ENCODE measurements at places on chromosomes 4 and X.

DNA sequence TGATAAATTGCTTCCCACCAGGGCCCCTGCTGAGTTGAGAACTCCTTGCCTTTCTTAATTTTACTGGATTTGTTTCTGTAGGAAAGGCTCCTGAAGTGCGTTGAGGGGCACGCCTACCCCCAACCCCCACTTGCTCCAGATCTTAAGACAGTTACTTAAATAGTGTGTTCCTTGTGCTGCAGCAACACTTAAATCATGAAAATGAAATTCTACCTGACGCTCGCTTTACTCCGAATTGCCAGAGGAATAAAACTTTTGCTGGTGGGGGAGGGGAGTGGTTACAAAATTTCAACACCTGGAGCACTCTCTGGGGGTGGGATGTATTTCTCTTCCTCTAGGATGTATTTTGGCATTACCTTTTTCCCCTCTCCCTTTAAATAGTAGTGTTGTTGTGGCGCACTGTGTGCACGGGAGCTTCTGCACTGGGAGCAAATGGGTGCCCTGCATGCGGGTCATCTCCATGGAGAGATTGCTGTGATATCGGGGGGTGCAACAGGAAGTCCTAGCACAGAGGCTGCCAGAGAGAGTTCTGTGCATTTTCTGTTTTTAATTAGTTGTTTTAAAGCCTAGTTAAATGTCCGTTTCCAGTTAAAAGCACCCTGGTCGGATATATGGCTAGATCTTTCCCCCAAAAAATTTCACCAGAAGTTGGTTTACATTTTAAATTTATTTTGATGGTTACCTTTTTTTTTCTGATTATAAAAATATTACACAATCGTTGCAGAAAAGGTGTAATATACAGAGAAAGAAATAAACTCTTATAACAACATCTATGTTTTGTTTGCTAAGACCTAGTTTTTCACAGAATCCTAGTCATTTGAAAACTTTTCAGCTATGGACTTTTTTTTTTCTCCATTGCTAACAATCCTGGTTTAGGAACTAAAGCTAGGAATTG lies 207.7 kb downstream of the SOWAHB start:
- no peak for DNase-seq

DNA sequence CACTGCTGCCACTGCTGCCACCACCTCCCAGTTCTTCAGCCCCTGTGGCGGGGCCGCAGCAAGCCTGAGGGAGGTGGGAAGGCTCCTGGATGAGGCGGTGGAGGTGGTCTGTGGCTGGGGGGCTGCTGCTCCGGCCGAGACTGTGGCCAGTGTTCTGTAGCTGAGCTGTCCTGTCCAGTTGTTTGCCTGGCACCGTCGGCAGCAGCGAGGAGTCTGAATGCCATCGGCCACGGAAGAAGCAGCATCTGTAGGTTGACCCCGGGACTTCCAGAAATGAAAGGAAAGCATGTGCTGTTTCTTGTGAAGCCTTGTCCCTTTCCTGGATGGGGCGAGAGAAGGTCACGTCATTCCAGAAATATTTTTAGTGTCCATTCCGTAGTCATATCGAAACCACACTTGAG lies 3.3 kb downstream of the C4orf54 start:
- DNase-seq, result no peak

DNA sequence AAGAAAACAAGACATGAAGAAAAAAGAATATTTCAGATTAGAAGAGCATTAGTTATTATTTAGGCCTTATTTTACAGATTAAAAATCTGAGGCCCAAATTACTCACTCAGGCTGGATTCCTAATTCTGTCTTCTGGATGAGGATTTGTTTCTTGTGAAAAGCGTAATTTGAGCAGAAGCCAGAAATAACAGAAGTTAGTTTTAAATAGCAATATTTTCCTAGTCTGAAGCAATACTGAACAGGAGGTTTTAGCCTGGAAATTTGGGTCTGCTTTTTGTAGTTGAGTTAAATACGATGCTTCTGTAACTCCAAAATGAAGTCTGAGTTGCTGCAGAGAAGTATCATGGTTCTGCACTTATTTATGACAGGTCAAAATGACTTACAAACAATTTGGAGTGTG lies 124.9 kb downstream of the RTL3 start:
- DNase-seq, result no peak

- no peak for DNase-seq
These were observed 13.6 kb downstream of the SMIM10L2A start for GRCh38 chrX:135435139-135435922.

DNA sequence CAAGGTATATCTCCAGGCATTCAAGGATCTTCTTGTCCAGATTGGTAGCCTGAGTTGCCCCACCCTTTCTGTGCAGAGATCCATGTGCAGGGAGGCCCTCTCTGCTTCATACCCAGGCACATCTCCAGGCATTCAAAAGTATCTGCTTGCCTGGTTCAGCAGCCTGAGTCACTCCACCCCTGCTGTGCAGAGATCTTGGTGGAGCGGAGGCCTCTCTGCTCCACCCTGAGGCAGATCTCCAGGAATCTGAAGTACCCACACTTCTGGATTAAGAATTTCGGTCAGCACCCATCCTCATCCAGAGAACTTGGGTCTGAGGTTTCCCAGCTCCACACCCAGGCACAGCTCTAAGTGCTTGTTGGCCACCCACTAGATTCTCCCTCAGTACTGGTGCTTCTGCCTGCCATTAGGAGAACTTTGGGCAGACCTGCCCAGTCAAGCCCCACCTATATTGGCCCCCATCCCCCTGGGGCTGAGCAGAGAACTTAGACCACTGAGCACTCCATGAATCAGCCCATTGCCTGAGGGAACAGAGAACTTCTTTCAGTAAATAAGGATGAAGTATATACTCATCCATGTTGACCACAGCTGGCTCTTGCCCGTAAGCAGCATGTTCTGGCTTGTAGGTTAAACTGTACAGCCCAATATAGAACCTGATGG lies 199.5 kb upstream of the ZCCHC13 start:
- DNase-seq, result no peak

DNA sequence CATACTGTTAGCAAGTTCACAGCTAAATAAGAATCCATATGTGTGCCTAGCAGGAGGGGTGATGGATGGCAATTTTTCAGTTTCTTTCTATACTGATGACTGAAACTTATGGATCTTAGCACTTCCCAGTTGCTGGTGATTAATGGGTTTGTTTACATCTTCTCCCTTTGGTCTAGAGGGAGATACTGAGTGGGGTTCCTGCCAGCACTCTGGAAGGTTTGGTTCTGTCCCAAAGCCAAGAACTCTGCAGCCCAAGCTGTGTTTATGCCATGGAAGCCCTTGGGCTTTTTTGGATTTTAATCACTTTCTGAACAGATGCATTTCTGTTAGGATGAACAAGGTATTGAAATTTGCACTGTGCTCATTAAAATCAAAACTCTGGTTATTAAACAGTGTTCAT lies 43.5 kb downstream of the DDIT4L start:
- DNase-seq, result no peak

- no peak for DNase-seq
These were observed 47.5 kb downstream of the NKX6-1 start for GRCh38 chr4:84451546-84451945.

GRCh38 chr4:185559915-185560281 lies 24.6 kb upstream of the PDLIM3 start:
- no peak for DNase-seq

DNA sequence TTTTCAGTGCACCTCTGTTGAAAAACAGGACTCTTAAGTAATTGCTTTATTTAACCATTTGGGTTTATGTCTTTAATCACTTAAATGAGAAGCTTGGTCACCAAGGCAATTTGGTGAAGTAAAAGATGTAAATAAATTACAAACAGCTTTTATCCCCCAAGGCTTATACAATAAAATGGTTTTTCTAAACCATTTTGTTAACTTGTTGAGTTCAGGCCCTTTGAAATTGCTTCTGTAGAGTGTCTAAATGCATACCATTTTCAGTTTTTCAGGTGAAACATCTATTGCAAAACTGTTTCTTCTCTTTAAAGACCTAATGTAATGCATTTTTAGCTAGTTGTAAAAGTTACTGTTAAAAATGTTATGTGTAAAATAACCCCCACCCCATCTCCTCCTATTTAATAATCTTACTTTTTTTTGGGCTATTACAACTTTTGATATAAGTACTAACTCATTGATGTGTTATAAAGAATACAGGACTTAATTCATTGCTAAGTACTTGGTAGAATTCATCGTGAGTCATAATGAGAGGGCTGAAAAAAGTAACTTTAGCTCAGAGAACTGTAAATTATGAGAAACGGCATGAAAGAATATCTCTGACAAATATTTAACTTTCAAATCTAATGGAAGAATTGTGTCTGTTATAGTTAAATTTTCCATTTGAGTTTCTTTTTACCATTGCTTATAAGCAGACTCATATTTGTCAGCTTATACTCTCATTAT lies 4.5 kb downstream of the RAPGEF2 start:
- peak; percentile 26 for DNase-seq

DNA sequence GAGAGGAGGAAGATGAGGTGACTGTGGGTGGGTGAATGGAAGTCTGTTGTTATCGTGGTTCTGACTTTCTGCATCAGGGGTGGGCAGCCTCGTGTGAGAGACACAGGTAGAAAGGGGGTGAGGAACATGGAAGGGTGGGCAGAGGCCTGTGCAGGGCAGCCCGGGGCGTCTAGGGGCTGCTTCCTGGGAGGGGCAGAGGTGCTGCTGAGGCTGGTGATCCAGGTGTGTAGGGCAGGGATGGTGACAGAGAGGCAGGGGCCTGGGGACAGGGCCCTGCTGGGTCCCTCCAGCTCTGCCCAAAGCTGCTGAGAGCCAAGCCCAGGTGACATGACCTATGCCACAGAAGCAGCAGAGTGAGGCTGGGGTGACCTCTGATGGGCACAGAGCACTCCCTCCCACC lies 89.7 kb upstream of the C4orf50 start:
- no peak for DNase-seq

DNA sequence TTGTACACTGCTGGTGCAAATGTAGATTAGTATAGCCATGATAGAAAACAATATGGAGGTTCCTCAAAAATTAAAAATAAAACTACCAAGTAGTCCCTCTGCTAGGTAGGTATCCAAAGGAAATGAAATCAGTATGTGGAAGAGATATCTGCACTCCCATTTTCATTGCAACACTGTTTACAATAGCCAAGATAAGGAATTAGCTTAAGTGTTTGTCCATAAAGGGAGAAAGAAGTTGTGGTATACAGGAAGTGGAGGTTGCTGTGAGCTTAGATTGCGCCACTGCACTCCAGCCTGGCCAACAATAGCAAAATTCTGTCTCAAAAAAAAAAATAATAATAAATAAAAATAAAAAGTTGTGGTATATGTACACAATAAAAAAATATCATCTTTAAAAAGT lies 325.0 kb upstream of the EMCN start:
- no peak for DNase-seq

DNA sequence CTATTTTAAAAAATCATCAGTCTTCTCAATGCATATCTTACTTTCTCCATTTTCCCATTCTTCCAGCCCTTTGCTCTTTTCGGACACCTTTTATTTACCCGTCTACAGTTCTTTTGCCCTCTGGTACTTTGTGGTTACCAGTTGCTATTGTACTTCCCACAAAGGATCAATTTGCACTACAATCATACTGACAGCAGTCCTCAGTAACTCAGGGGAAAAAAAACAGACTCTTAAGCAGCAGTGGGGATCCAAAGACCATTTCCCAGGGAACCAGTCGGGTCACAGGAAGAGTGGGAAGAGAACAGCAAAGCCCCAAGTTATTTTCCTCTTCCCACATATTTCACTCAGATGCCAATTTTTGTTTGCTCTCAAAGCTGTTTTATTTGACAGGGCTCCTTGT lies 23.1 kb downstream of the DMD start:
- DNase-seq, result no peak

- DNase-seq, result no peak
These were observed 1.2 kb downstream of the DRP2 start for GRCh38 chrX:101220662-101221260.

DNA sequence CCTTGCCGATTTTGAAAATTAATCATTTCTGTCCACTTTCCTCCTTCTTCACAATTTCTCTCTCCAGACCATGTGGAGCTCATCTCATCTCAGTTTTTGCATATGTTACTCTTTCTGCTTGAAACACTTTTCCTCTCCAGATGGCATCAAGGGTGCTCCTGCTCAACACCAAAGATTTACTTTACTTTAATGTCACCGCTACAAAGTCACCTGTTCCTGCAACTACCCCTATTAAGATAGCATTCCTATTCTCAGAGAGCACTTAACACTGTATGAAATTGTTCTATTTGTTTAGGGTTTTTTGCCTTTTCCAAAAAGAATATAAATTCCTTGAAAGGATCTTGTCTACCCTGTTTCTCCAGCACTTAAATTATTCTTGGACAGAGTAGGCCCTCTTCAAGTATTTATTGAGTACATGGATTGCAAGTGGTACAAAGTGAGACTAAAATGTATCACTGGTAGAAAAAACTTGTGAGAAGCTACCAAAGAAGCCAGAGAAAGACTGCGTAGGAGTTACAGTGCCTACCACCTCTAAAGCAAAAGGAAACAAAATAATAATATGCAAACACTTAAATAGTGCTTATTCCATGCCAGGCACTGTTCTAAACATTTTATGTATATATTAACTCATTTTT lies 1.1 kb upstream of the EXOSC9 start:
- DNase-seq, result no peak

GRCh38 chr4:162804351-162804924 lies 362.3 kb downstream of the NAF1 start:
- DNase-seq, result no peak

DNA sequence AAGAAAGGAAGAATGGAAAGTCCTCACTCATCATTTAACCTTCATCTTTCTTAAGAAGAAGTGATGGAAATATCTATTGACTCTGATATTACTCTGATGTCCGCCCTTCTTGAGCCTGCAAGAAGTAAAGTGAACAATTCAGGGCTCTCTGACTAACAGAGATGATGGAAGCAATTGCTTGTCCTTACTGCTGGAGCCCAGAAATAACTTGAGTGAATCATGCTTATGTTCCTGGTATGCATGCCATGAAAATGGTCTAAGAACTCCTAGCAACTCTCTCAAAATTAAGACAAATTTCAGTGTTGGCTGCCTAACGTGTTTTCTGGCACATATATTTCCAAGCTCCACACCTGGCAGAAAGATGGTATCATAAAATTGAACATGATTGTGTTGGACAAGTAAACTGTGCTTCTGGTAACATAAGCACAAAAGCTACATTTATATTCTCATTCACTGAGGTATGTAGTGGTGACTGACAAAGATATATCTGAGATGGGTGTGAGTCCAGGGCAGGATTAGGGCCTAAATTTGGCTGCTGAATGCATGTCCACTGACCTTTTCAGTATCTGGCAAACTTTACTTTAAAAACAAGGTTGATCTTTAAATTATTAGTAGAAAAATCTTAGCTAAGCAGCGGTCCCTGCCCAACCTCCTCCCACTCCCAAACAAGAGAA lies 109.2 kb upstream of the OTUD4 start:
- DNase-seq, result peak; percentile 67

Measured in stromal cell of bone marrow (primary cell).